GM20000 (cell line): ENCODE measurements at places on chromosomes 7 and 10.

DNA sequence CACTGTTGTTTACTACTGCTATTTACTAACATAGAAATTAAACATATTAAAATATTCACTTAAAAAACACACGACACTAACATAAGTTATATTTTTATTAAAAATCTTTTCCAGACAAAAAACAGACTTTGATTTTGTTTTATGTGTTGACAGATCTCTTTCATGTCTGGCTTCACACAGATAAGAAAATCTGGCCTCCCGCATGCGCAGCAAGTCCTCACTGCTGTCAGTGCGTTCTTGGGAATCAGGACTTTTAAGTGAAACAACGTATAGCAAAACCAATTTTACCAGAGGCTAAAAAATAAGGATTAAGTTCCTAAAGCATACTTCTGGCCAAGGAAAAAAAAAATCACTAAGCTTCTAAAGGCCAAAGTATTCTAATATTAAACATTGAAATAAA is 1.2 kb upstream of the IDI1 start:
- DNase-seq: no peak

- DNase-seq: no peak
Measured at GRCh38 chr7:107712896-107713295, 31.0 kb upstream of the CBLL1 start.

- no peak for DNase-seq
Measured at GRCh38 chr10:131242007-131242406, 69.5 kb downstream of the TCERG1L start.

- DNase-seq: no peak
Measured at GRCh38 chr7:5276611-5277010, 6.1 kb upstream of the SLC29A4 start.

GRCh38 chr7:64965594-64965993 is 25.2 kb downstream of the ZNF117 start:
- no peak for DNase-seq

- peak; percentile 53 for DNase-seq
Measured at GRCh38 chr10:119285495-119286267, 78.3 kb downstream of the GRK5 start.

DNA sequence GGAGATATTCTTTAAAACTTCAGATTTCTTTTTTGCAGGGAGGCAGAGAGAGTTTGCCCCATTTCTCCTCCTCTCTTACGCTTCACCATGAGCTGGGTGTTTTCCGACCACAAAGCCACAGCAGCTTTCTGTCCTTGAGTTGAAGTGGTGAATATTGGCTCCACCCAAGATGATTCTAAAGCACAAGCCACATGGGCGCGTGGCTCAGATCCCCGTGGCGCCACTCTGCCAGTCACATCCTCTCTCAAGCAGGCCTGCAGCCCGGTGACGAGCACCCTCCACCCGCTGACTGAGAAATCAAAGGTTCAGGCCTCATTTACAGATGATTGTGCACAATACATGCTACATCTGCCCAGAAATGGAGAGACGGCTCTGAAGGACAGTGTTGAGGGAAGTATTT is 27.6 kb upstream of the RNF32 start:
- DNase-seq: no peak

GRCh38 chr7:70680743-70681468 is 451.0 kb upstream of the GALNT17 start:
- DNase-seq: no peak

DNA sequence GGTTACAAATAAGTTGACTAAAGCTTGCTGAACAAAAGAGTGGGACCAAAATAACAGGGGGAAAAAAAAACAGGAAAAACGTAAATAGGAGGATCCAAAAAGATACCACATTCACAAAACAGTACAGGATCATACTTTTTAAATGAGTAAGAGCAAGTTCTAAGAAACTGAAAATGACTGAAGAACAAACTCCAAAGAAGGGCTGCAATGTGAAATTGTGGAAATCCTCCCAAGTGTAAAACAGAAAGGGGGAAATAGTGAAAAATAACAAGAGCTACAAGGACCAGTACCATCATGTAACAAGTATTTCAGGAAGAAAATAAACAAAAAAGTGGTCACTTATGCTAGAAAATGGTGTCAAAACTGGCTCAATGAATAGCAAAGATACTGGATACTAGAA is 46.3 kb downstream of the PDSS1 start:
- DNase-seq: no peak

GRCh38 chr10:131478377-131478989 is 167.0 kb upstream of the TCERG1L start:
- DNase-seq: no peak

- peak; percentile 77 for DNase-seq
Measured at GRCh38 chr10:131928248-131929095, 27.7 kb downstream of the PPP2R2D start.

- no peak for DNase-seq
Measured at GRCh38 chr10:70779088-70779487, 6.1 kb downstream of the TBATA start.

DNA sequence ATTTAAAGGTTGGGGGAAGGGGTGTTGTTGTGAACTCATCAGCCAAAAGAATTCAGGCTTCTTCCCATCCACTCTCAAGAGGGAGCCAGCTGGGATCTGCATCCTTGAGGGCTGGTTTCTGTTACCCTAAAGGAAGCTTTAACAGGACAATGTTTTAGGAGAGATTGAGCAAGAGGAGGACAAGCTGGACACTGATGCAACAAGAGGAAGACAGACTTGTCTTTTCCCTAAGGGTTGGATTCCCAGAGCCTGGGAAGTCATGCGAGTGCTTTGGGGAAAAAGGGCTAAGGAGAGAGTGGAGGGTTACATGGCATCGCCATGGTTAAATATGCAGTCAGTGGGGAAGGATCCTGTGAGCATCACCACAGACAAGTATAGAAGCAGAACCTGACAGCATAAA is 47.6 kb upstream of the PDE1C start:
- no peak for DNase-seq

GRCh38 chr10:129653428-129653827 is 186.4 kb downstream of the MGMT start:
- no peak for DNase-seq

DNA sequence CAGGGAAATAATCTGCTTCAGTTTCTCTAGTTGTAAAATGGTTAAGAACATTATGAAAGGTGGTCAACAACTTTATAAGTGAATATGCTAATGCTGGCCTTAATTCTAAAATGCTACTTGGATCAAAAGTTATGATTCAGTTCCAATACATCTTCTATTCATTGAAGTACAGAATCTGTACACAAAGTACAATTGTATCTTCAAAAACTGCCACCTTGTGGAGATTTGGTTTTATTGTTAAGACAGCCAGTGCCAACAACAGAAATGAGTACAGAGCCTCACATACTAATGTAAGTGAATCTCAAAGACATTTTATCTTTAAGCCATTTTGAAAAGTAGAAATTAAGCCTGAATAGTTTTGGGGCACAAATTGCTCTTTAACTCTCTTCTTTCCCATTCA is 194.0 kb downstream of the CFTR start:
- peak; percentile 29 for DNase-seq

DNA sequence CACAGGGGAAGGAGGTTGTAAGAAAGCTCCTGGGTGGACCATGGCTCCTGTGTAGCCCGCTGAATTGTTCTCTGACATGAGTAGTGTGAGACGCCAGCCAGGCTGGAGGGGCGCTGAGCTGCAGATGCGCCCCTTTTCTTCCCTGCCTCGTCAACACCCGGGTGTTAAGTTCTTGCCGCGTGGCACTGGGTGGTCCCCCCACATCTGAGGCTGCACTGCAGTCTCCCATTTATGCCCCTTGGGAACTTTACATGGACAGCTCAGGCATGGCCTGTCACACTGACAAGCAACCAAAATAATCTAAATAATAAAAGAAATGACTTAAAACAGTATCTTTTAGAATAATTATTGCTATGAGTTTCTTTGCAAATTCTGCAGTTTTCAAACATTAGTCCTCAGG is 34.6 kb upstream of the HSPA12A start:
- no peak for DNase-seq

DNA sequence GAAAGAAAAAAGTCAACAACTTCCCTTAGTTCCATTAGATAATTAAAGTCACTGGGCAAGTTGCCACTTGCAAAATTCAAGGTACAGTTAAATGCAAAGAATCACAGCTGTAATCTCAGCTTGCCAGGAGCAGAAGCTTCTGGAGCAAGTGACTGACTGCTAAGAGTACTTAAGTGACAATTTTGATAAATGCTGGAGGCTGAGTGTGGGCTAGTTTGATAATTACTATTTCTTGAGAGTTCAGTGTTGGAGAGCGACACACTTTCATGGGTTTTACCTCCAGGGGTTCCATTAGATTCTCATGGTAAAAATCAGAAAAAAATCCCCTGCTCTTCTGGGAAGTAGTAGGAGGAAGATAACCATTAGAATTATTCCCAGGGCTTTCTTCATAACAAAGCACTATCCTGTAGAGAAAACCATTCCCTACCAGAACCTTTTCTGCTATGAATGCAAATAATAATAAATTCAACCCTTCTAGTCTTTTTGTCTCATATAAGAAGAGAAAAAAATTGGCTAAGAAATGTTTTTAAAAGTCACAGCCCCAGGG is 486.3 kb downstream of the POM121L12 start:
- DNase-seq: no peak

- DNase-seq: no peak
Measured at GRCh38 chr7:43196379-43196778, 83.9 kb downstream of the HECW1 start.

- no peak for DNase-seq
Measured at GRCh38 chr7:70484255-70484654, 647.7 kb upstream of the GALNT17 start.

GRCh38 chr7:31122649-31123058 is 70.5 kb downstream of the ADCYAP1R1 start:
- peak; percentile 51 for DNase-seq

DNA sequence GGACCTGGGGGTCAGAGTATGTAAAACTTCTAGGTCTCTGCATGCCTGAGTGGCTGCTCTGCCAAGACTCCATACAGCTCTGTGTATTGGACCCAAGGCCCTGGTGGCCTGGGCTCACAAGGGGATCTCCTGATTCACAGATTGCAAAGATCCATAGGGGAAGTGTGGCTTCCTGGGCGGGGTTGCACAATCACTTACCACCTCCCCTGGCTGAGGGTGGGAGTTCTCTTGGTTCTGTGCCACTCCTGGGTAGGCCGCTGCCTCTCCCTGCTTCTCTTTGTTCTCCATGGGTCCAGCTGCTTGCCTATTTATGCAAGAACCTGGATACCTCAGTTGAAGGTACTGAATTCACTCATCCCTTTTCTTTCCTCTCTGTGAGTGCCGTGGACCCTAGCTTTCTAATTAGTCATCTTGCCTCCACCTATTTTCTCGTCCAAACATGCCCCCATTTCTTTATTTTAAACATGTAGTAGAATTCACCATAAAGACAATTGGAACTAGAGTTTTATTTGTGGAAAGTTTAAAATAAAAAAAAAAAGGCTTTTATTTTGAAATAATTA is 18.5 kb upstream of the AGR3 start:
- DNase-seq: no peak
